ENCODE measurements at places on chromosomes 6 and 20.

DNA sequence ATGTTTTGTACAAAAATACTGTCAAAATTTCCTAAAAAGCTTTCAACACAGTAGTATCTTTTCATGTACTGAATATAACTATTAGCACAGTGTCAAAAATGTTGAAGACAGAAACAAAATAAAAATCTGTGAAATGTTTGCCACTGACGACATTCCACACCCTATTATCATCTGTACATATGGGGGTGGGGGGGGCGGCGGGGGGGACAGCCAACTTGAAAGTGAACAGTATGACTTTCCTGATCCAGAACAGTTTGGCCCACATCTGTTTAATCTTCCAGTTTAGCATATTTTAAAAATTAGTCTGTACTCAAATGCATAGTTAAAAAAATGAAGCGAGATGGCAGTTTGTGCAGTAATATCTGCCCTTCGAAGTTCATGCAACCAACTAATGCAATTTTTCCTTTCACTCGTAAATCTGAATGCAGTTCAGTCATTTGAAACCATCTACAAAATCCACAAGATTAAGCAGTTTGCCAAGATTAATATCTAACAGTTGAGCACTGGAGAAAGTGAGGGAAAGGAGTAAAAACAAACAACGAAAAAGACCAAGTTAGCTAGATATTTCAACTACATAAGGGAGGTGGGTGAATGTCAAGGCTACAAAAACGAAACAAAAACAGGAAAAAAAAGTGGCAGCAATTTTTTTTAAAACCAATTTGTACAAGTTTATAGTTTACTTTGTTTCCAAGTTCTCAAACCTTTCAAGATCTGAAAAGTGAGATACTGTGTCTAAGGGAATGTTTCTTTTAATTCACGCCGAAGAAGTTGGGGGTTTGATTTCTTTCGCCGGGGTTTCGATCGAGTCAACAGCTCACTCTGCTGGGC is 1.9 kb downstream of the CITED2 start:
- DNase-seq = no peak

DNA sequence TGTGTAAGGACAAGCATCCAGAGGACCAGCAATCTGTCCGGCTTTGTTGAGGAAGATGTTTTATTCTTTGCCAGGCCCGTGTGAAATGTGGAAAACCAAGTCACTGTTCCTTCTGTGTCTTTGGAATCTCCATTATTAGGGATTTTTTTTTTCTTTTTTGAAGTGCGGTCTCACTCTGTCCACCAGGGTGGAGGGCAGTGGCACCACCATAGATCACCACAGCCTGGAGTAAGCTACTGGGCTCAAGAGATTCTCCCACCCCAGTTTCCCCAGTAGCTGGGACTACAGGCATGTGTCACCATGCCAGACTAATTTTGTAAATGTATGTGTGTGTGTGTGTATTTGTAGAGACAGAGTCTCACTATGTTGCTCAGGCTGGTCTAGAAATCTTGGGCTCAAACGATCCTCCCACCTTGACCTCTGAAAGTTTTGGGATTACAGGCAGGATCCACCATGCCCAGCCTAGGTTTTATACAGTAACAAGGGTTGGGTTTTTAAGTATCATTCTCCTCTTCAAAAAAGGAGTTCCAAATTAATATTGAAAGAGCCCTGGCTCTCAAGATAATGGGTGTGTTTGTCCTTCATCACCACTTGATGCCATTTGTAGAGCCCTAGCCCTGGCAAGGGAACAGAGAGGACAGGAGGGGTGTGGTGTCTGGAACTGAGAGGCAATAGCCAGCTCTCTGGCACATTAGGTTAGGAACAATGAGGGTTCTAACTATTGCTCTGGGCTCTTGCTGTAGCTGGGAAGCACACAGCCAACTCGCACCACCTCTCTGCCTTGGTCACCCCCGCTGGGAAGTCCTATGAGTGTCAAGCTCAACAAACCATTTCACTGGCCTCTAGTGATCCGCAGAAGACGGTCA is 3.1 kb downstream of the LAMP5 start:
- no peak for DNase-seq

GRCh38 chr6:159232106-159232645 is 63.0 kb downstream of the FNDC1 start:
- no peak for DNase-seq

- DNase-seq = no peak
Observed at GRCh38 chr20:49381558-49382493, 100.6 kb downstream of the KCNB1 start.

- DNase-seq = no peak
Observed at GRCh38 chr6:119602215-119603178, 252.9 kb upstream of the MAN1A1 start.

DNA sequence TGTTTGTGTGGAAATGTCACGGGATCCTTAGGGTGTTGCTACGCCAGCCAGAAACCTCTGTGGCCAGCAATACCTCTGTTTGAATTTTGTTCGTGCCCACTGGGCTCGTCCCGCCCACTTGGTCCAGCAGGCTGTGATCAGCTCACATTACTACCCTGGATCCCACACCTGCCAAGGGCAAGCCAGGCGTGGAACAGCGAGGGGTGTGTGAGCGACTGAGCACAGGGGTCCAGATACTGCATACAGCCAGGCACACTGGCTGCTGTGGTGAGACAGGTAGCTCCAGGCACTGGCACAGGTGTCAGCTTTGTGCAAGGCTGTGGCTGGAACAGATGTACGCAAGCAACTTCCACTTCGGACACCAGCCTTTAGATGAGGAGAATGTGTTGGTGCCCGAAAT is 718.9 kb downstream of the EPHA7 start:
- no peak for DNase-seq

All from T1000 (cell line).